ENCODE measurements at places on chromosomes 16 and 17.

DNA sequence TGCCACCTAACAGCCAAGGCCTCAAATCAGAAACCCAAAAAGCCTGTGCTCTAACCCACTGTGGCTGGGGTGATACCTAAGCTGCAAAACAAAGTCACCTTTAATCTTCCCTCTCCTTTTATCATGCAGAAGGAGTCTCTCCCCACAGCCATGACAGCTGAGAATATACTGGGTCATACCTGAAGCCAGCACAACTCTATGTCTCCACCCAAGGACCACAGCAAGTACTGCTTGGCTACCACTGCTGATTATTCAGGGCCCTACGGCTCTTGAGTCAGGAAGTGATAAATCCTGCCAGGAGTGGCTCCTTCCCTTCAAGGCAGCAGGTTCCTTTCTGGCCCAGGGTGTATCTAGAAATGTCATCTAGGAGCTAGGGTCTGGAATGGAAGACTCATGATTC, 151.5 kb upstream of the TOM1L1 start:
- no peak for DNase-seq

- DNase-seq: no peak
Observed at GRCh38 chr17:31537565-31538011, 146.1 kb downstream of the RAB11FIP4 start.

- no peak for DNase-seq
Observed at GRCh38 chr16:26594666-26595065, 472.1 kb upstream of the C16orf82 start.

- no peak for DNase-seq
Observed at GRCh38 chr17:50481648-50482047, 3.0 kb downstream of the RSAD1 start.

- DNase-seq: no peak
Observed at GRCh38 chr16:56206951-56207350, 15.7 kb downstream of the GNAO1 start.

GRCh38 chr17:57667461-57667923, 77.6 kb downstream of the CCDC182 start:
- DNase-seq: no peak

- no peak for DNase-seq
Observed at GRCh38 chr17:34530918-34531317, 48.5 kb upstream of the TMEM132E start.

DNA sequence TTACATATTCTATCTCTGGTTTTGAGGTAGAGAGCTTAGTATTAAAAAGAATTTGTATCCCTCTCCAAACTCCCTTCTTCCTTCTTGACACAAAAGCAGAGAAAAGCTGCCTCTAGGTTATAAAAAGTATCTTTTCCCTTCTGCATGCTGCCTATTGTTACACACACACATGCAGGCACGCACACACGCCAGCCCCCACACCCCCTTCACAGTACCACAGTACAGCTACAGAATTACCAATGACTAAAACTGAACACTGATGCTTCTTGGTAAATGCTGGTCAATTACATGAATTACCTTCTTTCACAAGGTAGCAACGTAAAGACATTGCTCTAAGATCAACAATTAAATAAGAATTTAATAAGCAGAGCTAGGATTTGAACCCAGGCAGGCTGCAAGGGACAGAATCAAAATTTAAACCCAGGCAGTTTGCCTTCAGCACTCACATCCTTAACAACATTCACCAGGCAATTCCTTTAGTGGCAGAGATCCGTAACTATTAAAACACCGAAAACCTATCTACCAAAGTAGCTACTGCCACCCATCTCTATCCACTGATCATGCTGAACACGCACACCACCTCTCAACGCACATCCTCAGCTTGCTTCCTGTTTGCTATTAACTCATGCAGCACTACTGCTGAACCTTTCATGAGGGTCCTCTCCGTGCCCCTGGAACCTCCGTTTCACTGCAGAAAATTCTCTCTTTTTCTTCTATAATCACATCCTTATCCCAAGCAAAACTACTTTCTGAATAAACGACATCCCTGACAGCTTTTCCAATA, 37.8 kb downstream of the YWHAE start:
- no peak for DNase-seq

- DNase-seq: no peak
Observed at GRCh38 chr16:86216591-86216990, 293.7 kb upstream of the FOXF1 start.

GRCh38 chr16:83533193-83533592, 274.6 kb upstream of the HSBP1 start:
- no peak for DNase-seq

GRCh38 chr17:4536742-4537411, 18.3 kb downstream of the MYBBP1A start:
- DNase-seq: no peak

DNA sequence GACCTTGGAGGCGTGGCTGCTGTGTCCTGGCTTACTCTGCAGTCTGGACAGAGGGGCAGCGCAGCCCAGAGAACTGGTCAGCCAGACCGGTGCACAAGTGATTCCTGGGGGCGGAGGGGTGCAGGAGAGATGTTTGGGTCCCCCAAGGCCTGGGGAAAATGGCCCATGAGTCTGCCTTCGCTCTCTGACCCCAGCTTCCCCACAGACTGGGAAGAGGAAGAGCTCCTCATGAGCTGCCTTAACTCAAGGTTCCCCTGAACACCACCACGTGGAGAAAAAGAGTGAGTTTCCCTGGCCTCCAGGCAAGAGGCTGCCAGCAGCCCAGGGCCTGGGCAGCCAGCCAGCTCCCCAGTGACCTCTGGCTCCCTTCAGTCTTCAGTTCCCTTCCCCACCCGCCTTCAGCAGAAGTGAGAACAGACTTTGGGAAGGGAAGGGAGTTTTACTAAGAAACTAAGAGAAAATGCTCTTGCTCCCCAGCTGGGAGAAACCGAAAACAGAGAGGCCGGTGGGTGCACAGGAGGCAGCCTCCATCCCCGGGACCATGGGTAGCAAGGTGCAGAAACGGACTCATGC, 2.0 kb upstream of the C17orf99 start:
- peak; percentile 33 for DNase-seq

- no peak for DNase-seq
Observed at GRCh38 chr16:84312783-84313382, 18.2 kb downstream of the WFDC1 start.

GRCh38 chr16:9625122-9625521, 533.7 kb downstream of the HAPSTR1 start:
- DNase-seq: no peak

DNA sequence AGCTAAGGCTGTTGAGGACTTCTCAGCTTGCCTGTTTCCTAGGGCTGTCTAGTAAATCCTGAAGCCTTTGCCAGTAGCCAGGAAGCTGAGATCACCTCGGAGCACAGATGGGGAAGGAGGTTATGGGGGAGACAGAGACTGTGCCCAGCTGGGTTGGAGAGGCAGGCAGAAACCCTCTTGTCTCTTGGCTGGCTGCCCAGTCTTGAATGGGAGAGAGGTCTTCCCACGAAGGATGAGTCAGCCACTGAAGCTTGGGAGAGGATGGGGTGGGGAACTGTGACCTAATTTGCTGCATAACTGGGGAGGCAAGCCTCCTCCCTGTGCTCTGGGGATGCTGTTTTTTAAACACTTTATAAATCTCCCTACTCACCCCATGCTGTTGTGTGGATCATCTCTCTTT, 69.8 kb downstream of the SHISA9 start:
- DNase-seq: peak; percentile 65

- DNase-seq: no peak
Observed at GRCh38 chr17:72599891-72600290, 479.1 kb downstream of the SOX9 start.

- no peak for DNase-seq
Observed at GRCh38 chr16:1818873-1819525, 7.6 kb downstream of the HAGH start.

GRCh38 chr16:88479793-88480760, 27.0 kb downstream of the ZFPM1 start:
- no peak for DNase-seq

GRCh38 chr17:79372470-79373238, 238.2 kb downstream of the RBFOX3 start:
- DNase-seq: no peak

GRCh38 chr17:35542990-35543389, 5.5 kb upstream of the SLFN12L start:
- no peak for DNase-seq

DNA sequence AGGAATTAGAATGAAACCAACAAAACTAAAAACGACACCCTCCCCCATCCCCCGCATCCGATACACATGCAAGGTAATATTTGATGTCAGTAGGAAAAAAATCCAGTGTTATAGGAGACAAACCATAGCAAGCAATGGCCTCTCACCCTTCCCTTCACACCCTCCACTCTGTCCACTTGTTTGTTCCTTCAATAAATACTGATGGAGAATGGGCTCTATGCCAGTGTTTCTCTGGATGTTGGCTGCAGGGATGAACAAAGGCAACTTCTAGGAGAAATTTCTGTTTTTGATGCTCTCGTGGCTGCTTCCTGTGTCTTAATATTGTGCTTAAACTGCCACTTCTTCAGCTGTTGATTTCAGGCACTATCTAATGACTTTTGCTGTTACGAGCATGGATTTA, 98.8 kb downstream of the WWOX start:
- DNase-seq: no peak

GRCh38 chr16:77977339-77977738, 45.0 kb upstream of the CLEC3A start:
- no peak for DNase-seq

- no peak for DNase-seq
Observed at GRCh38 chr17:4407851-4408250, 25.9 kb upstream of the SPNS3 start.

GRCh38 chr16:57693550-57693949, 1.1 kb upstream of the DRC7 start:
- no peak for DNase-seq

- no peak for DNase-seq
Observed at GRCh38 chr17:59627770-59628171, 8.1 kb downstream of the CLTC start.

GRCh38 chr17:78338486-78339259, 21.2 kb downstream of the SOCS3 start:
- no peak for DNase-seq

GRCh38 chr16:49674351-49674851, 181.5 kb downstream of the ZNF423 start:
- no peak for DNase-seq

DNA sequence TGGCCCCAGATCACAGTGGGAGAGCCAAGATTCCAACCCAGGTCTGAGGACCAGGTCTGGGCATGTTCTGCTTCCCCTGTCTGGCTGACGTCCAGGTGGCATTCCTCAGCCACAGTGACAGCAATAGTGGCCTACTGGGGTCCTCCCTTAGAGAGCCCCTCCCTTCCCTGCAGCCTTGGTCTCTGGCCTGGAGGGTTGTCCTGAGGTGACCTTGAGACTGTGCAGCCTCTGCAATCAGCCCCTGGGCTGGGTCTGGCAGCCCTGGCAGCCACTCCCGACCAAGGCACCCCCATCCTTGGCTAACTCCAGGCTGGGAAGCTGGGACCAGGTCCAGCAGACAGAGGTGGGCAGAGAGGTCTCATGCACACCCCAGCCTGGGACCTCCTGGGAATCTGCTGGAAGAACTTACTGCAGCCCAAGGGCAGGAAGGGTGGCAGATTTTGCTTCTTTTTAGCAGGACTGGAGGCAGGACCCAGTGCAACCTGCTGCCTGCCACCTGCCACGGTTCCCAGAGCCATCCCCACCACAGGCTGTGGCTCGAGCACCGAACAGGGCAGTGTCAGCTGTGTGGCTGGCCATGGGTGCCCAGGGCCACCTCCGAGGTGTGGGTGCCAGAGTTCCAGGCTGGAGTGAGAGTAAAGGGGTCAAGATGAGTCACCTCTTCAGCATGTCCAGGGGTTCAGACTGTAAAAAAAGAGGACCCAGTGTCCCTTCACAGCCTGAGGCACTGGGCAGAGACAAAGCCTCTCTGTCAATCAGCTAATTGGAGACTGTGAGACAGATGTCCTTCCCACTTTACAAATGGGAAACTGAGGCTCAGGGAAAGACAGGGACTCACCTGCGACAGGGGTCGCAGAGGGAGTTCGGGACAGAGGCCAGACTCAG, 12.6 kb downstream of the GRB7 start:
- DNase-seq: no peak

- peak; percentile 5 for DNase-seq
Observed at GRCh38 chr17:8057691-8058114, 18.8 kb downstream of the ALOX15B start.

DNA sequence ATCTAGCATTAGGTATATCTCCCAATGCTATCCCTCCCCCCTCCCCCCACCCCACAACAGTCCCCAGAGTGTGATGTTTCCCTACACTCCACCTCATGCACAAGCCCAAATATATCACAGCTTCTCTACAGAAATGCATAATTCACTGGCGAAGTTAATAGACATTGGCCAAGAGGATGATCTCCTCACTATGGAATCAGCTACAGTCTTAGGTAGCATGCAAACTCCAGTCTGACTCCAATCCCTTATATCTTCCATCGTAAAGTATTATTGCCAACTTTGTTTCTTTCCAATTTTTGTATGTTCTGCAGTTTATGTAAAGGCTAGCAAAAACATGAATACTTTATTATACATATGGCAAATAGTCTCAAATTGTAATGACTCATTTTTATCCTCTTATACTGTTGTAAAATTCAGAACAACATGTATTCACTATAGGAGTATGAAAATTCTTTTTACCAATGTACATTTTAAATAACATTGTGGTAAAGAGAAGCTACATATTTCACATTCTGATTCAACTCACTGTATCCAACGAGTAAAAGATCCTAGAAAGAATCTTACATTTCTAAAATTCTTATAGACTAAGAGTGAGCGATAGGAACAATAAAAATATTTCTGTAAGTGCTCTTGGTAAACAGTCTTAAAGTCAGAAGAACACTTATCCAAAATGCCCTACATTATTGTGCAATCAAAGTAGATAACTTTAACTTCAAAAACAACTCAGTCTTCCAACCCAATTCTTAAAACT, 871 bp downstream of the ABCA8 start:
- DNase-seq: no peak

DNA sequence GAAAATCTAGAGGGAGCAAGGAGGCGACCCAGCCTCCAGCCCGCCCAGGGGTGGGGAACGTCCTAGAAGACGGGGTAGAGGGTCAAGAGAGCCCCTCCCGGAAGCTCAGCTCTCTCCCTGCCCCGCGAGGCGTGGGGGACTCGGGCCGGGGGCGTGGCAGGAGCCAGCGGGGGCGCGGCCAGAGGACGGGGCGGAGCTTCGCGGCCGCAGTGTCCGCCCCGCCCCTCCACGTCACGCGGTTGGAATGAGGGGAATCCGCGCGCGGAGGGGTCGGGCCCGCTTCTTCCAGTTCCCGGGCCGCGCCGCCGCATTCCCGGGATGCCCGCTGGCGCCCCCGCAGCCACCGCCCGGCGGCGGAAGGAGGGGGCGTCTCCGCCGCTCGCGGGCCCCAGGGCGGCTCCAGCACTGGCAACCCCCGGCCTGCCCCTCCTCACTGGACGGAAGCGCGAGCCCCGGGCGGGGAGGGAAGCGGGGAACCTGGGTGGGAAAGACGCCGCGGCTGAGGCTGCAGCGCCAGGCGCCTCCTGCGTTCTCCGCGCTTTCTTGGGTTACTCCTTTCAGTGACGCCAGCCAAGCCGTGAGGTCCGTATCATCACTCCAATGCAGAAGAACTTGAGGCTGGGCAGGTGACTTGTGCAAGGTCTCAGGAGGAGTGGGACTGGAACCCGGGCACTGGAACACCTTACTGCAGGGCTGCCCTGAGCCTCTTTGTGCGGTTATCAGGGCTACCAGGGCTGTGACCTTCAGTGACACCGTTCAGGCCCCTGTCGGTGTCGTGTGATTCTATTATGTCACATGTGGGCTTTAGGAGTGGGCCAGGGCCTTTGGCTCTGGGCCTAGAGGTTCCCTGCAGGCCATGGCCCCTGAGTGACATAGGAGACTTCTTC, 4.3 kb downstream of the MYO1C start:
- peak; percentile 64 for DNase-seq

- DNase-seq: no peak
Observed at GRCh38 chr16:30982548-30983288, 2.3 kb upstream of the HSD3B7 start.

All from anterior cingulate cortex (tissue), 58 donors.